ENCODE measurements at places on chromosomes 2 and 18.

DNA sequence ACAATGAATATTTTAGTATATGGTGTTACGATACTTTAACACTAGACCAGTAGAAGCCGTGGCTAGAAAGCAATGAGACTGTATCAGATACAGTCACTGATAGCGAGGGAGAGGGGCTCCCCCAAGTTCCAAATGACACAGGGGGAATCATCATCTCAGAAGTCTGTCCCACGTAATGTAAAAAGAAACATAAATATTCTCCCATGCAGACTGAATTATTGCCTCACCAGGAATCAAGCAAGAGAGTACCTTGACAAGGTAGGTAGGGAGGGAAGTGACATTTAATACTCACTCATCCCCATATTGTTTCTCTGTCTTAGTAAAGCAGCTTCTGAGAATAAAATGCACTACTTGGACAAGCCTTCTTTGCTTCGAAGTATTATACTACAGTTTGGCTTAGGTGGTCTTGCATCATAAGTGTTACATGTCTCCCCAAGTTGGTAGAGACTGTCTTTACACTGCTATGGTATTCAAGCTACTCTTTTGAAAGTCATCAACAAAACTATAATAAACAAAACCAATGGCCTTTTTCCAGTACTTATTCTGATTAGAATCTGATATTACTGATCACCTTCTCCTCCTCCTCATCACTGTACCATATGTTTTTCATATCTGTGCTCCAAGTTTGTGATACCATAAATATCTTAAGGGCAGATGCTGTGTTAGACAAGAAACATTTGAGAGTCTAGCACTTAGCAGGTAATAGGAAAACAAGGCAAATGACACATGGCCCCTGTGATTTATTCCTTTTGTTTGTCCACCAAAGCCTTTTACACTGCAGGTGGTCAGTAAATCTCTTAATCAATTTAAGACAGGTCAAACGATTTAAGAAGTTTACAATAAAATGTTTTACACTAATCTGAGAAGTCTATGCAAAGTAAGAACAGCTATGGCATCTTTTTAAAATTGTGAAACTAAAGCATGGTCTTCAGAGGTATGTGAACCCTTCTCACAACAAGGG, 2.7 kb downstream of the LAPTM4A start:
- DNase-seq = no peak

DNA sequence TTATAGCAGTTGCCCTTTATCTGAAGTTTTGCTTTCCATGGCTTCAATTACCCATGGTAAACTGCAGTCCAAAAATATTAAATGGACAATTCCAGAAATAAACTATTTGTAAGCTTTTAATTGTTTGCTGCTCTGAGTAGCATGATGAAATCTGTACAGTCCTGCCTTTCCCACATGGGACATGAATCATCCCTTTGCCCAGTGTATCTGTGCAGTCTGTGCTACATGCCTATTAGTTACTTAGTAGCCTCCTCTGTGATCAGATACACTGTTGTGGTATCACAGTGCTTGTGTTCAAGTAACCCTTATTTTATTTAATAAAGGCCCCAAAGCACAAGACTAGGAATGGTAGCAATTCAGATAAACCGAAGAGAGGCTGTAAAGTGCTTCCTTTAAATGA, 810.6 kb upstream of the PIK3C3 start:
- no peak for DNase-seq

DNA sequence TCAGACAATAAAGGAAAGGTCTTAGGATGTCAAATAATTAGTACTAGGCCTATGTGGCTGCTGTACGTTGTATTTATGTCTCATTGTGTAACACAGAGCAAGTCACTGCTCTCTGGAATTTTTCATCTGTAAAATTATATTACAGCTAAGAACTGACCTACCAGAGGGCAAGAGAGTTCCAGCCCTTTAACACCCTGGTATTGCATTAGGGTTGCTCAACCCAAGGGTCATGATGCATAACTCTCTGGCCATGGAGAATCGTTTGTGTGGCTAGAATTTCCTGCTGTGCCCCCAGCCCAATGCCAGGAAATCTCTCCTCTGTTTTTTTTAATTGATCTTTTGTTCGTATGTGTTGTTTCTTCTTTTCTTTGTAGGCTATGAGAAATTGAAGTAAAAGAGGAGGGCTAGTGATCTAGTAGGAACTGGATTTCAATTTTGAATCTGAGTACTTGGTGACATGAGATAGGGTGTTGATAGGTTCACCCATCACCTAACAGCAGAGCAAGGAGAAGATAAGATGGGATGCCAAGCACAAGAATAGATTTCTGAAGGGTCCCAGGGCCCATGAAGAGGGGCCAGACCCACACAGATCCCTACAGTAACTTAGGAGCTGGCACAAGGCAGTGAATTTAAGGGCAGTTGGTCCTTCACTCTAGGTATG, 571.2 kb upstream of the TNP1 start:
- no peak for DNase-seq

DNA sequence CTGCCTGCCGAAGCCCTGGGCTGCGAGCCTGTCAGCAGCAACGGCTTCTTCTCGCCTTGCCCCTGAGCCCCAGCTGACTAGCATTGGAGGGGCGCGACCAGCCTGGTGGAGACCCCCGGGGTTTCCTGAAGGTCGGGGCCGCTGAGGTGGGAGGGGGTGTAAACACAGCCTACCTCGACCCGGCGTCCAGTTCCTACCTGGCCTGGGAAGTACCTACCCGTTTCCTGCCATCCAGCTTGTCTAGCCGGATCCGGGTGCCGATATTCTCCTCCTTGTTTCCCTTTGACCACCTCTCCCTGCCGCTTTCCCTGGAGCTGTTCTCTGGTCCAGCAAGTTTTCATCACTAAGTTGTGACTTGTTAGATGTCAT, 511 bp downstream of the MOB4 start:
- no peak for DNase-seq

- DNase-seq = no peak
Measured at GRCh38 chr2:27453968-27454367, 11.8 kb downstream of the KRTCAP3 start.

DNA sequence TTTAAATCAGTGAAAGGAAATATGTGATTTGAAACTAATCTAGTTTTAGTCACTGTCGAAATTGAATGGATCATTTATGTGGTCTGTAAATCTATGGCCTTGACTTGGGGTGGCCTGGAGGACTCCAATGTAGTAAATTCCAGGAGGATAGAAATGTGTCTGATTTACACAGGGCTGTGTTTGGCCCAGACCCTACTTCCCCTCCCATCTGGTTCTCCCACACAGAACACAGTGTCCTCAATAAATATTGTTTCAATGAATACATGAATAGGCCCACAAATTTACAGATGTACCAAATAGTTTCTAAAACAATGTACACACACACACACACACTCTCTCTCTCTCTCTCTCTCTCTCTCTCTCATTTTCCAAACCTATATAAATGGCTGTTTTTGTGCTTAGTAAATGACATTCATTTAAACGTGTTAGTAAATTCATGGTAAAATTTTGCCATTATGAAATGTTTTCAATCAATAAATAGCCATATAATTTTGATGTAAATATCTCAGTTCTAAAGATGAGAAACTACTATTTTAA, 1.9 kb downstream of the CCDC68 start:
- DNase-seq = no peak

GRCh38 chr2:23681356-23682140, 245.4 kb downstream of the ATAD2B start:
- no peak for DNase-seq

- DNase-seq = no peak
Measured at GRCh38 chr2:9909106-9909505, 42.4 kb upstream of the GRHL1 start.

DNA sequence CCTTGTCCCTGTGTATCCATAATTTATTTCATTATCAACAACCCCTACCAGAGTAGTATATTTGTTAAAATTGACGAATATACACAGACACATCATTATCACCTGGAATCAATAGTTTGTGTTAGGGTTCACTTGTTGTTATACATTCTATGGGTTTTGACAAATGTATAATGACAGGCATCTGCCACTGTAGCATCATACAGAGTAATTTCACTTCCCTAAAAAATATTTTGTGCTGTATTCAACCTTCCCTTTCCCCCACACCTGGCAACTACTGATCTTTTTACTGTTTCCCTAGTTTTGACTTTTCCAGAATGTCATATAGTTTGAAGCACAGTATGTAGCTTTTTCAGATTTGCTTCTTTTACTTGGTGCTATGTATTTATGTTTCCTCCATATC, 132.0 kb downstream of the ZNF804A start:
- no peak for DNase-seq

- DNase-seq = no peak
Measured at GRCh38 chr2:179518830-179519229, 254.2 kb upstream of the SESTD1 start.

DNA sequence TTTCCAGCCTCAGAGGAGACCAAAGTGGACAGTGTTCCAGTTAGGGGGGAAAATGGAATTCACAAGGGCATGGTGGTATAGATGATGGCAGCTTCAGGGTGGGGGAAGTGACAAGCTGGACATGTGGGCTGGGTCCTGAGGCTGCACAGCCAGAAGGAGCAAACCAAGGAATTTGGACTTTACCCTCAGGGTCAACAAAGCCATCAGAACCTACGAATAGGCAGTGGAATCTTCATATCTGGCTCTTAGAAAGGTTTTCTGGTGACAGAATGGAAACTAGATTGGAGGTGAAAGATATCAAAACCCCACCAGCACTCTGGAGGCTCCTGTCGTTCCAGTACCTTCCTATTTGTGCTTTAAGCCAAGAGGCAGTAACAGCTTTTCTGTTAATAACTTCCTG, 127.1 kb downstream of the SETBP1 start:
- no peak for DNase-seq

DNA sequence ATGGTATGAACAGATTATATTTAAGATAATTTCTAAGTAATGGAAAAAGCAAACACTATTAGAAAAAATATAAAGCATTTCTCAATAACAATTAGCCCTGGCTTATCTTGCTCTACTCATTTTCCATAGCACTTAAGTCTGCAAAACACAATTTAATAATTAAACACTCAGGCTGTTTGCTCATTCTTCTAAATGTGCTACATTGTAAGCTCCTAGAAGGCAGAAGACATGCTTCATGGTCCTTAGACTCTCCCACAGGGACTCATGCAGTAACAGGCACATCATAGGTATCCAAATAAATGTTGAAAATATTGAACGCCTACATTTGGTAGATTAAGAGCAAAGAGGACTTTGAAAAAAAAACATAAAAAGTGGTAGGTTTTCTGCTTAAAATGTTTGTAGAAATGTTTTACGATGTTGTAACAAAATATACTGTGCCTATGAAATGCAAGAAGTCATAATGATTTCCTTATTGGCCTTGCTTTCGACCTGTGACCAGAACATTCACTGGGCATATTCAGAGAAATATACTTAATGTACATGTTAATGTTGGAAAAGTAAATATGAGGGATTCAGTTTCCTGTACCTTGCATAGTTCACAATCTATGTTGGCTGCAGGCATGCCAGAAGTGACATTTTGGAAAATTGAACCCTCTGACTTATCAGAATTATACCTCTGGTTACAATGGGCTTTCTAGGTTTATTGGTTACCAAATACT, 27.2 kb downstream of the G6PC2 start:
- no peak for DNase-seq

GRCh38 chr2:49238604-49238960, 84.3 kb upstream of the FSHR start:
- DNase-seq = no peak

GRCh38 chr2:181314551-181314950, 142.6 kb upstream of the ITGA4 start:
- no peak for DNase-seq

DNA sequence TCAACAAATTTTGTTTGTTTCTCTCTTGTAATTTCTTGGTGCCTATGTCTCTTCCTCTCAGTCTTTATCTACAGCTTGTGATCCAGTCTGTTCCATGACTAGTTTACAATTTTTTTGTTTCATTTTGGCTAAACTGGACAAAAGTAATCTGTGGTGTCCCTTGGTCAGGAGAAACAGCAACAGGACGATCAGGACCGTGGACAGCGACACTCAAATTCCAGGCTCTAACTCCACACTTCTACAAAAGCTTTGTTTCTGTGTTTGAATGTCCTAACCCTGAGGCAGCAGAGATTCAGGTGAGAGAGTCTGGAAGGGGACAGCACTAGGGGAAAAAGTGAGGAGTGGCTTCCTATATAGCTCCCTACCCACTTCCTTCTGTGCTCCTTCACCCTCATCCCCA, 593.3 kb upstream of the FANCL start:
- no peak for DNase-seq

DNA sequence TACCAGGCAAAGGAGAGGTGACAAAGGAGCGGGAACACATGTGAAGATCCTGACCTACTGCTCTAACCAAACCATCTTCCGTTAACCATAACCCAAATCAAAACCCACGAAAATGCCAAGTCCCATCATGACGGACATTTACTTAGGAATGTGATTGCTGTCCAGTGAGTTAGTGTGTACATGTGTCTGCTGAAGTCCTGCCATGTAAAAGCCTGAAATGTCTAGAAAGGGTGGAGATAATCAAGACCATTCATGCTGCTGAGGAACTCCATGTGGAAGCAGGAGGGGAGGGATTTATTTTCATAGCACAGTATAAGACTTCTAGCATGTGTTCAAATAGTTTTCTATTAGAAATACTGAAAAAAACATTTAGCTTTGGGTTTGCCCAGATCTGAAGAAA, 137.0 kb upstream of the BOD1L2 start:
- DNase-seq = no peak

DNA sequence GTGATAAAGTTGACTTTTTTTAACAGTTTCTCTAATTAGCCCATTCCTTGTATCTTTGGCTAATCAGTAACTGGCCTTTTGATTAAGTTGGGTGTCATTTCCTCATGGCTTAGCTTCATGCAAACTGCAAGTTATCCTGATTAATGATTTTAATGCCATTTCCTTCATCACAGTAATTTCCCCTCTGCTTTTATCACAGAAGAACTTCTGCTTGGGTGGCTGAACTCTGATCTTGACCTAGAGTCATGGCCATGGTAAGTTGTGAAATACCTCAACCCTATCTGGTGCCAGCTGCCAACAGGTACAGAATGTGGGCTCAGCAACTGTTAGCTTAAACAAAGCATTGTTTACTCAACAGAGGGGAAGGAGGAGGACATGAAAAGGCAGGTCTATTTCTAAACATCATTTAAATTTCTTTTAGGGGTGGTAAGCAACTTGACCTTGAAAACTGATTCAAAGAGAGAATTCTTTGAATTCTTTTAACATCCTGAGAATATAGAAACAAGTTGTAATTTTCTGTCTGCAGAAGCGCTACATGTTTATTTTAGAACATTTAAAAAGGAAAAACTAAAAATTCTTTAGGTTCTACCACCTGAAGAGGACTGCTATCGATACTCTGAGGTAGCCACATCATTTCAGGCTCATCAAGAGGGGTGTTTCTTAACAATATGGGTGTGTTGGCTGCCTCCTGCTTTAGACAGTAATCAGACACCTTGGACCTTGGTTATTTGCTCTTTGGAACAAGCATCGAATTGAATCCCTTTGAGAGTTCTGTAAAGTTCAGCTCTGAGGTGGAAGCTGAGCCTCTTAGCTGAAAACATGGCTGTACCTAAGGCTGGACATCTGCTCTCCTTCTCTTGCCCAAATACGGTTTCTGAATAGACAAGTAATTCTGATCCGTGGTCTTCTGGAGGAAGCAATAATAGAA, 39.7 kb downstream of the ANXA4 start:
- no peak for DNase-seq
